ENCODE measurements at places on chromosomes 12 and 14.

DNA sequence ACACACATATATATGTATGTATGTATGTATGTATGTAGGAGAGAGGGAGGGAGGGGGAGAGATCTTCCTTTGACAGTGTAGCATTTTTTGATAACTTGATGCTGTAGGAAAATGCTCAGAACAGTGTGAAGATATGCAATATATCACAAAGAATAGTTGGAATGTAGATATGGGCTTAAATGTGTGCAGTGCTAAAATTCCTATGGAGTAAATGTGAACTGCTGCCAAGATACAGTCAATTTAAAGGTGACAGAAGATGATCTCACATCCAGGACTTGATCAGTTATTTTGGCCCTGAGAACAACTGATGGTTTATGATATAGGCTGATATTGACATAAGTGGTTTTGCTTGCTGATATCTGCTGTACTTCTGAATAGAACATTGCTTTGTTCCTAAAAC is 84.2 kb downstream of the DAAM1 start:
- no peak for DNase-seq

GRCh38 chr14:66824251-66824650 is 316.3 kb downstream of the GPHN start:
- DNase-seq = no peak

DNA sequence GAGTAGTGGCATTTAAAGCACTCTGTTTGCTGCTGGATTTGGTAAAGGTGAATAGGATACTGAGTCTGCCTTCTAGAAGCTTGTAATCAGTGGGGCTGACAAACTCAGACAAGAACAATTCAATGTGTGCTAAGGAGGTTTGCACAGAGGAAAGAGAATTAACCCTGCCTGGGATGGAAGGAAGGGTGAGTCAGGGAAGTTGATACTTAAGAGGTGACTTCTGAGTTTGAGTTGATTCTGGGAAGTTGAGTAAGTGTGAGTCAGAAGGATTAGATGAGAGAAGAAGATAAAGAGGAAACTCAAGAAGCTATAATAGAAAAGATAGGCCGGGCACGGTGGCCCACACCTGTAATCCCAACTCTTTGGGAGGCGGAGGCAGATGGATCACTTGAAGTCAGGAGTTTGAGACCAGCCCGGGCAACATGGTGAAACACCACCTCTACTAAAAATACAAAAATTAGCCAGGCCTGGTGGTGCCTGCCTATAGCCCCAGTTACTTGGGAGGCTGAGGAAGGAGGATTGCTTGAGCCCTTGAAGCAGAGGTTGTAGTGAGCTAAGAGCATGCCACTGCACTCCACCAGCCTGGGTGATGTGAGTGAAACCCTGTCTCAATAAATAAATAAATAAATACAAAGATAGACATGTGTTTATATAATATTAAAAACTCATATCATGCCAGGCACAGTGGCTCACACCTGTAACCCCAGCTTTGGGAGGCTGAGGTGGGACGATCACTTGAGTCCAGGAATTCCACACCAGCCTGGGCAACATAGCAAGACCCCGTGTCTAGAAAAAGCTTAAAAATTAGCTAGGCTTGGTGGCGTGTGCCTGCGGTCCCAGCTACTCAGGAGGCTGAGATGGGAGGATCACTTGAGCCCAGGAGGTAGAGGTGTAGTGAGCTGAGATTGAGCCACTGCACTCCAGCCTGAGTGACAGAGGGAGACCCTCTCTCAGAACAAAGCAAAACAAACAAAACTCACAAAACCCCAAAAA is 126.8 kb upstream of the CPM start:
- DNase-seq = peak; percentile 75

DNA sequence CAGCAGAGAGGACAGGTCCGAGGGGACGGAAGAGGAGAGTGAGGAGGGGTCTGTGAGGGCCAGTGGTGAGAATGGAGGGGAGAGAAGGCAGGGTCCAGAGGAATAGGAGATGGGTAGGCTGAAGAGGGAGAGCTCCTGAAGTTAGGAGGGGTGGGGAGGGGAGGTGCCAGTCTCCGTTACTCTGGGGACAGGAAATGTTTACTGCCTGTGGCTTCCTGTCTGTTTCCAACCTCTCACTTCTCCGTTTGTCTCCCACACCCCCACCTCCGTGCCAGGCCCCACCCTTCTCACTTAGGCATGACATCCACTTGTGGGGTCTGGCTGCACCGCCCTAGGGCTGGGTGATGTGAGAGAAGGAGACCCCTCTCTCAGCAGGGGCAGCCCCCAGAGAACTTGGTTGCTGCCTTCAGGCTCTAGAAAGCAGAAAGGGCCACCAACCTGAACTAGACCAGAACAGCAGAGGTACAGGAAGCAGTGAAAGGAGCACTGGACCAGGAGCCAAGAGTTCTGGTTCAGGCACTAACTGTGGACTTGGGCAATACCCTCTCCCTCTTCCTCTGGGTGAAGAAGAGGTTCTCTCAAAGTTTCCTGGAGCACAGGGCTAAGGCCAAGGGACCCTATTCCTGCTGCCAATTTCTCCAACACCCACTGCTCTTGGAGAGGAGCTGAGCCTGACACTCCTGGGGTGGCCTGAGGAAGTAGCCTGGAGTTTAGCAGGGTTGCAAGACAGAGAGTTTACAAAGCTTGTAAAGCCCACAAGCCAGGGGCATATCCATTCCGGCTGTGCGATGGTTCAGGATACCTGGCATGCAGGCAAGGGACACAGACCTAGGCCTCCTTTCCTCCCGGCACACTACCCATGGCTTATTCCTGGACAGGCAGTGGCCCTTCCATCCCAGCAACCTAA is 5.5 kb downstream of the ITGA5 start:
- peak; percentile 94 for DNase-seq

GRCh38 chr12:94445662-94446061 is 14.0 kb downstream of the CEP83 start:
- DNase-seq = no peak

GRCh38 chr14:89000007-89000942 is 175.8 kb downstream of the TTC8 start:
- peak; percentile 94 for DNase-seq

DNA sequence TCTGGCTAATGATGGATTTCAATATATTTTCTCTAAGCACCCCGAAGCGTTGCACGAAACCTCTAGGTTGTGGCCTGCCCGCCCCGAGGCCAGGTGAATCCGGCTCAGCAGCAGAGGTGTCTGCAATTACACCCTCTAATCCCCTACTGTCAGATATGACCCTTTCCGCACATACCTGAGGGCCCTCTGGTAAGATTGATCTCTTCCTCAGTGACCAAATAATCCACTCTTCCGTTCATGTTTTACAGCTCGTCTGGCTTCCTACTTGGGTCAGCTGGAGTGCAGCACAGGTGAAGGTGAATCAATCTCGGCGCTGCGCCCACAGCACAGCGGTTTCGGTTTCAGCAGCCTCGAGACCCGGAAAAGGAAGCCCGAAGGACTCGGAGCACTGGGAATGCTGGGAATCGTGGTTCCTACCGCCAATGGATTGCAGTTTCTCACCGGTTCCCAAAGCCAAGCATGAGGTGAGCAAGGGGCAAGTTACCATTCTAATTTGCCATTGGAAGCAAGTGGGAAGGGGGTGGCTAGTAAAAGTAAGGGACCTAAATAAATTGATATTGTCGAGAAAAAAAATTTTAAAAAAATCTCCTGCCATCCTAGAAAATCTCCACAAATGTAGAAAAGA is at the start of gene SYNJ2BP:
TSS of gene SYNJ2BP (minus strand) at position 366 of the 625 bp plus-strand sequence. CDS start at position 239, 127 bp downstream.
- DNase-seq = peak; percentile 43

DNA sequence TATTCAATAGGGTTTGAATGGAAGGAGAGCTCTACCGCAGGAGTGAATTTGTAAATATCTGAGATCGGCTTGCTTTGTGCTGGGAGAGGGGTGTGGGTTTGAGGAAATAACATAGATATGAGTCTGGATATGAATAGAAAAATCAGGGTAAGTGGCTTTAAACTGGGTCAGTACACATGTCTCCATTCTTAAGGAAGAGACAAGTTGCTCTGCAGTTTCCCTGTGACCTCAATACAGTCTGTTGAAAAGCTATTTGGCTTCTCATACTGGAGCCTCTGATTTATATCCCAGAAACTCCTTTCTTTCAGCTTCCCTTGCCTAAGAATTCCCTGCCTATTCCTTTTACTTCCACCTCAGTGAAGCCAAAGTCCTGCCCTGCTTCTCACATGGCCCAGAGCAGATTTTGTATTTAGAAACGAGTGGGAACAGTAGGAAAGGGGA is 153.5 kb upstream of the ATF7IP start:
- DNase-seq = no peak

GRCh38 chr14:104086661-104087461 is 1.4 kb downstream of the ASPG start:
- peak; percentile 5 for DNase-seq

- no peak for DNase-seq
Observed at GRCh38 chr14:69040353-69040752, 61.3 kb upstream of the ACTN1 start.

DNA sequence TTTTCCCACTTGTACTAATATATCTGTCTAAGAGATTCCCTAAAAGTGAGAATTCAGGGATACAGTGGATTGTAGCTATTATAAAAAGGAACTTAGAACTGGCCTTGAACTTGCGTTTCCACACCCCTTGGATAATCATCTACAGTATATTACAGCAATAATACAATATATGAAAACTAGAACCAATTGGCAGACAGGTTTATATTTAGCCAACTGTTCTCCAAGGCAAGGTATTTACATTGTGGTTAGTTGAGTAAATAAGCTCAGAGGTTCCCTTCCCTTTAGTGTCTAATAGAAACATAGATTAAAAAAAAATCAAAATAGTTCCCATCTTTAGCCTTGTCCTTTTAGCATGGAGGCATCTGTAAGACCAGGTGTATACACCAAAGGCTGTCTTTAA is 42.1 kb downstream of the LIMA1 start:
- no peak for DNase-seq

DNA sequence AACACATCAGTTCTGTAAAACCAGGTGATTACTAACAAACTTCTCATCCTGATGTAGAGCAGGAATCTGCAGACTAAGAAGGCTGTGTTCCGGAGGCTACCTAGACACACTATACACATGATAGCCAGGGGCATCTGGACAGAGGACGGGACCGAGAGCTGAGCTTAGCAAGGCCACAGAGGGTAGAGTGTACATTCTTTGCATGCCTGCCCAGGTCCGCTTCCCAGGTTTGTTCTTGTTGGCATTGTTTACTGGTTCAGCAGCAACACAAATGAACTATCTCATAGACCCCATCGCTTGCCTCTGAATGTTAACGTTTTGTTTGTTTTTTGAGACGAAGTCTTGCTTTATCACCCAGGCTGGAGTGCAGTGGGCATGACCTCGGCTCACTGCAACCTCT is 17.7 kb upstream of the TEAD4 start:
- DNase-seq = no peak

DNA sequence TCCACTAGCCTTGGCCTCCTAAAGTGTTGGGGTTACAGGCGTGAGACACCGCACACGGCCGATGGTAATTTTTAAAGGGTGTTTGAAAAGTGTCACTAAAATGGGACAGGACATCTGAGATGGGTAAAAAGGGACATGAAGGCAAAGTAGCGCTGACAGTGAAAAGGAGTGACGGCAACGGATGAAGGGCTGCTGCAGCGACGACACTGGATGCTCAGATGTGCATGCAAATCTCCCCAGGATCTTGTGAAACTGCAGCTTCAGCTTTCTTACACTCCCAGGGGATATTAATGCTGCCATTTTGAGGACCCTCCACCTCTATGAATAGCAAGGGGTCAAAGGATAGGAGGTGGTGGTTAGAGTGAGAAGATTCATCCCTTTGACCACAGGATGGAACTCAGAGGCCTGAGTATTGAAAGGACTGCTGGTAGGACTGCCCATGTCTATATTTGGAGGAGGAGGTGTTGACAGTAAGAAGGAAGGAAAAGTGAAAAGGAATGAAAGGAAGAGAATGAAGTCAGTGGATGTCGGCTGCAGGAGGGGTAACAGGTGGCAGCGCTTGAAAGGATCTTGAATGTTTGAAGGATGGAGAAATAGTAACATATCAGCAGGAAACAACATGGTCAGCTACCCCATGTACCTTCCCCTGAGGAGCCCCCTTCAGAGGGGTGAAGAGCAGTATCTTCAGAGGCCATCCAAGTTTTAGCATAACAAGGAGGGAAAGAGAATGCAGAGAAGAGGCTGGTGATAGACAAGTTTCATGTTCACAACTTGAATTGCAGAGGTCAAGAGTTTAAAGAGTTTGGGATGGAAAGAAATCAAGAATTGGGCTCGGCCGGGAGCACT is 37.1 kb downstream of the CLIP1 start:
- DNase-seq = peak; percentile 30

GRCh38 chr14:64522591-64523355 is 17.8 kb upstream of the HSPA2 start:
- DNase-seq = no peak

DNA sequence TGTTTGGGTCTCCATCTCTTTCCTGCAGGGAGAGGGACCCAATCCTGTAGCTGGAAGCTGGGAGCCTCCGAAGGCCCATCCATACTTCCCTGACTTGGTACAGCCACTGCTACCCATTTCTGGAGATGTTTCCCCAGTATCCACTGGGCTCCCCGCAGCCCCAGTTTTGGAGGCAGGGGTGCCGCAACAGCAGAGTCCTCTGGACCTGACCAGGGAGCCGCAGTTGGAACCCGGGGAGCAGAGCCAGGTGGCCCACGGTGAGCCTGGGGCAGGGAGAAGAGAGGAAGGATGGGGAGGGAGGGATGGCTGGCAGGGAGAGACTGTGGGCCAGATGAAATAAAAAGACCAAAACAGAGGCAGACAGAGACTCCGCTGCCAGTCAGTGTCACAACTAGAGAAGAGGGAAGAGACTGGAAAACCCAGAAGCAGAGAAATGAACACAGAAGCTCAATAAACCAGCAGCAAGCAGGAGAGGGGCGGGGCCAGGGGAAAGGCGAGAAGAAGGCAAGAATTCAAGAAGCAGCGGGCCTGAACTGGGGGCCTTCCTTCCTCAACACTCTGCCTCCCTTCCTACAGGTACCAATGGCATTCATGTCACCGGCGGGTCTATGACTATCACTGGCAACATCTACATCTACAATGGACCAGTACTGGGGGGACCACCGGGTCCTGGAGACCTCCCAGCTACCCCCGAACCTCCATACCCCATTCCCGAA is 6.3 kb downstream of the LTBR start:
- no peak for DNase-seq

DNA sequence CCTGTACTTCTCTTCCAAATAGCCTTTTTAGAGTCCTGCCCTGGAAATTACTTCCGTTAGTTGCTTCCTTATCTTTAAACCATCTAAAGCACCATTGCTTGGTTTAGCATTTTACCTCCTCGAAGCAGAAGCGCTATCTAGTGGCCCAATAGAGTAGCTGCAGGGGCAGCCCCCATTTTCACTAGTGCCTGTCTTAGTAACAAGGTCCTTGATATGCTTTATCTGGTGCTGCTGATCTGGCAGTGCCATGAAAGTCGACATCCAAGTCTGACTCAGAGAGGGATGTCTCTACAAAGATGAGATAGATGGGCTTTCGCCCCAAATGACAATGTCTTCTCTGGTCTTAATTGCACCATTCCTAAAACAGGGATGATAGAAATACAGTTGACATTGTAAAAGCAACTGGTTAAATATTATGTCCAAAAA is 25.0 kb upstream of the CIT start:
- peak; percentile 88 for DNase-seq

DNA sequence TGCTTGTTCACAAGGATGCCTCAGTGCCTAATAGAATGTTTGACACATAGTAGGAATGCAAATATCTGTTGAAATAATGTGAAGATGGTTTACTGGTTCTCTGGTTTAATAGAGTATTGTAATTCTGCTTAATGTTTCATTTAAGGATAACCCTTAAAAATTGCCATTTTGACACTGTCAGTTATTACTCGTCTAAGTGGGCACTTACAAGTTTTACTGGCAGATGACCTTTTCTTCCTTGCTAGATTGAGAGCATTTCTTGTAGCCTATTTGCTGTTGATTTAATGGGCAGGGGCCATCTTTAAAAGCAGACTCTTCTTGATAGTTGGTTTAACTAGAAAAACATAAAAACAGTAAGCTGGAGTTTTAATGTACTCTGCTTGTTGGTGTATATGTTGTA is 1.9 kb downstream of the TMEM263 start:
- peak; percentile 11 for DNase-seq

Measured in NB4 (cell line).